ENCODE measurements at places on chromosomes 4 and X.

DNA sequence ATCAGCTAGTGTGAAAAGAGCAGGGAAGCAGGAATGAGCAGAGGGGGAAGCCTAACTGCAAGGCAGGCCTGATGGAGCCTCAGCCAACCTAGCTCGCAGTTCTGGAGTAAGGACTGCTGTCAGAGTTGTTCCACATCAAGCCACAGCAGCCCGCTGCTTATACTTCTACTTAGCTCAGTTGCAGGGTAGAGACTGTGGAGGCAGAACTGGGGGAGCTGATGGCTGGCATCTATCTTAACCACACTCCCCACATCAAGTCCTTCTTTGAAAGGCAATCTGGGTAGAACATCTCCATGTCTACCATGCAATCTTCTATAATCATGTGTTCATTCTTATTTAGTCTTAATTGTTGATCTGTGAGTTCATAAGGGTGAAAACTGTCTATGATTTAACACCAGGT is 46.1 kb downstream of the DDX60 start:
- DNase-seq, result no peak

- DNase-seq, result no peak
These were observed 43.7 kb downstream of the SMAD1 start for GRCh38 chr4:145525291-145525740.

GRCh38 chr4:38787693-38788092 is 4.9 kb upstream of the TLR10 start:
- no peak for DNase-seq

GRCh38 chrX:77740376-77740905 is 45.6 kb downstream of the ATRX start:
- no peak for DNase-seq

DNA sequence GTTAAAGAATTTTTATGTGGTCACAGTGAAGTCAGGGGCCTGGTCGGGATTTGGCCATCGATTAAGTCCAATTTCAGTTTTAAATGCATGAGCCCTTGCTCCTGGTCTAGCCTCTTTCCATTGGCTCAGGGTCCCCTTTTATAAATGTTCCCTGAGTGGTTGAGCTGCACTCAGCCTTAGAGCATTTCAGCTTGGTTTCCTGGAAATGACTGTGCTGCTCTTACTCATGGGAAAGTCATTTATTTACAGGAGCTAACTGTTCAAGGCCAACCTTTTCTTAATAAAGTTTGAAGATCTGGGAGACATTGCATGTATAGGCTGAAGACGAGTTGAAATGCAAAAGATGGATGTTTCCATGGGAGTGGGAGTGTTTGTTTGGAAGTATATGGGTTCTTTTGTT is 98.8 kb upstream of the CLNK start:
- no peak for DNase-seq

- peak; percentile 27 for DNase-seq
These were observed 113.6 kb downstream of the CNKSR2 start for GRCh38 chrX:21487832-21488231.

DNA sequence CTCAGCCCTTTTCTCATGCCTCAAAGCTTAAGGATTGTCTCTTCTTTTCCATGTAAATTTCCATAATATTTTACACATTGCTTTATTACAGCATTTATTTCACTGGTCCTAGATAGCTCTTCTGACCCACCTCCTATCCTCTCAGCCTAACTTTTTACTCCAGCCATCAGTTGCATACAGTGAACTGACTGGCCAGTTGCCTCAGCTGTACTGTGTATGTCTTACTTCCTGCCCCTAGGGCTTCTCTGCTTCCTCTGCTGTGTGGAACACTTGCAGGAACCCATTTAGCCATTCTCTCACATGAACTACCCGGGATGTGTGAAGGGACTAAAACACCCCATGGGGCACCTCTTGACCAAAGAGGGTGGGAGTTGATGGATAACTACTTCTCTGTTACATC is 18.0 kb downstream of the C4orf33 start:
- DNase-seq, result no peak

- no peak for DNase-seq
These were observed 171.3 kb downstream of the SNCA start for GRCh38 chr4:89665662-89666061.

DNA sequence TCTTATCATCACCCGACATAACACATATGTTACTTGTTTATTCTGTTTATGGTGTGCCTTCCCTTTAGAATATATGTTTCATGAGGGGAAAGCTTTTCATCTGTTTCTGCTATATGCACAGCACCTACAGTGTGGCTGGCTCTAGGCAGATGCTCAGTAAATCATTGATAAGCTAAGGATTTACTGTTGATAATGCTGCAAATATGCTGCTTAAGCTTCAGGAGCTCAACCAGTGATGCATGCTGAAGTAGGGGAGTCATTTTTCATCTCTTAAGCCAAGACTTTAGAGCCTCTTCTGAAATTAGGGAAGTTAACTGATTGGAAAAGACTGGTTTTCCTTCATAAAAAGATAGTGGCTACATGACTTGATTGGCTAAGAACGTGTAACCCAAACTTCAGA is 16.4 kb downstream of the FAT4 start:
- DNase-seq, result no peak

DNA sequence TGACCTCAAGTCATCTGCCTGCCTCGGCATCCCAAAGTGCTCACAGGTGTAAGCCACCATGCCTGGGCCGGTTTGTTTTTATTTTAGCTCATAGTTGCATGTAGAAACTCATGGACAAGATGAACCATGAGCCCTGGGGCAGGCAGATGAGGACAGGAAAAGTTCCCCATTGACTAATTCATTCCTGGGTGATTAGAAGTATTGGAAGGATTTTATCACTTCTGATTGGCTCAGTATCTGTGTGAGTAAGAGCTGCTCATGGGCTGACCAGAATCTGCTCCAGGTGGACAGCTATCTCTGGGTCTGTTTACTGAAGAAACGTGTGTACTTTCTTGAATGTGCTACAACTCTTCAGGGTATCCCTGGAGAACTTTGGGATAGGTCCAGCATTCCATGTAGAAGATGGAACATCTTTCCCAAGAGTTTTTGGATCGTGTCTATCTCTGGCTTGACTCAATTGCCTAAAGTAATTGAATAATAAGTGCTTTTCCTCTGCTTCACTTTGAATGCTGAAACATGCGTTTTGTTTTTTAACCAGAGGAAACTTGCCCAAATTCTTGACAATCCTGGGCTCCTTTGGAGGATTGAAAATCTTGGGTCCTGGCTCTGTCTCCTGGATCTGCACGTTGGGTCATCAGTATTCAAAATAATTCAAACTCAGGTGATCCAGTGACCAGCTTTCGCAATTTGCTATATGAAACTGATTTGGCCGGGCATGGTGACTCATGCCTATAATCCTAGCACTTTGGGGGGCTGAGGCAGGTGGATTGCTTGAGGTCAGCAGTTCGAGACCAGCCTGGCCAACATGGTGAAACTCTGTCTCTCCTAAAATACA is 88.6 kb upstream of the DHRSX start:
- no peak for DNase-seq

DNA sequence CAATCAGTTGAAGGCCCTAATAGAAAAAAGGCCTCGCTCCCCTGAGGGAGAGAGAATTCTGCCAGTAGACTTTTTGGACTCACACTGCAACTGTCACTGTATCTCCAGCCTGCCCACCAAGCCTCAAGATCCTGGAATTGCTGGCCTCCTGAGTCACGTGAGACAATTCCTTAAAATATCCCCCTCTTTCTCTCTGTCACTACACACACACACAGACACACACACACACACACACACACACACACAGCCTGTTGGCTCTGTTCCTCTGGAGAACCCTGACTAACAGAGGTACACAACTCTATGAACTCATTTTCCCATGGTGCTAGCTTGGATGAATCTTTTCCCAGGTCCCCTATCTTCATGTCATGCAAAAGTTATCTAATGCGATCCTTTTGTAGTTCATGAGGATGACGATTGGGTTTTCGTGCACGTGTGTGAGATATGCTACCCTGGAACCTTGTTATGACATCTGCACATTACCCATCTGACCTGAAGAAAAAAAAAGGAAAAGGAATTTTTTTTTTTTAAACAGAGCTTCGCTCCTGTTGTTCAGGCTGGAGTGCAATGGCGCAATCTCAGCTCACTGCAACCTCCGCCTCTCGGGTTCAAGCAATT is 13.7 kb downstream of the CLRN2 start:
- no peak for DNase-seq

DNA sequence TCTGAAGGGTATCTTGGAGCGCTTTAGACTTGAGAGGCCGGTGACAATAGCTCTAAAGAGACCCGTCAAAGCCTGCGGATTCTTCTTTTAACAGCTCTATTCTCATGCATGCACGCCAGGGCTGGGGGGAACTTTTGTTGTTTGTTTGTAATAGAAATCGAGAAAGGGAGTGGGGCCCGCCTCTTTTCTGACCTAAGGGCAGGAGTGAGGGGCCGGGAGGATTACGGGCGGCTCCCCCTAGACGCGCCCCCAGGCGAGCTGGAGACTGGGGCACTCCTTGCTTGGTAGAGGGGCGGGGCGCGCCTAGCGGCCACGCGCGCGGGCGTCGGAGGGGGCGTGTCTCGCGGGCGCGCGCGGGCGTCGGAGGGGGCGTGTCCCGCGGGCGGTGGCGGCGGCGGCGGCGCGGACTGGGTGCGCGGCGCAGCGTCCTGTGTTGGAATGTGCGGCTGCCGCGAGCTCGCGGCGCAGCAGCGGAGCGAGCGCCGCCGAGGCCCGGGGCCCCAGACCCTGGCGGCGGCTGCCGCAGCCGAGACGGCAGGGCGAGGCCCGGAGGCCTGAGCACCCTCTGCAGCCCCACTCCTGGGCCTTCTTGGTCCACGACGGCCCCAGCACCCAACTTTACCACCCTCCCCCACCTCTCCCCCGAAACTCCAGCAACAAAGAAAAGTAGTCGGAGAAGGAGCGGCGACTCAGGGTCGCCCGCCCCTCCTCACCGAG is at the start of gene REST:
Gene REST, plus strand, starts transcription at position 412 of the 717 bp plus-strand sequence. CDS start 2,739 bp downstream, outside the sequence.
- DNase-seq, result no peak

DNA sequence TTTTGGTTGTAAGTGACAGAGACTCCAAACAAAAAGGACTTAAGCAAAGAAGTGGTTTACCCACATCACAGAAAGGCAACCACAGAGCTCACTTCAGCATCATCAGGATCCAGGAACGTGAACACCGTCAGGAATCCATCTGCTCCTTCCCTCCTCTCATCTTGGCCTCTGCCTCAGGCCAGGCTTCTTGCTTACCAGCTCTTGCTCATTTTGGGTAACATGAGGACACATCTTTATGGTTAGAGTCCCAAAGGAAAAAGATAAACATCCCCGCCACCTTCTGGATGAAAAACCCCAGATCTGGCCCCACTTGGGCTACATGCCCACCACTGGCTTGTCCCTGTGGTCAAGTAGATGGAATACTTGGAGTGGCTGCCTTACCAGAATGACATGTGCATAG is 176.8 kb upstream of the RPL34 start:
- DNase-seq, result no peak

DNA sequence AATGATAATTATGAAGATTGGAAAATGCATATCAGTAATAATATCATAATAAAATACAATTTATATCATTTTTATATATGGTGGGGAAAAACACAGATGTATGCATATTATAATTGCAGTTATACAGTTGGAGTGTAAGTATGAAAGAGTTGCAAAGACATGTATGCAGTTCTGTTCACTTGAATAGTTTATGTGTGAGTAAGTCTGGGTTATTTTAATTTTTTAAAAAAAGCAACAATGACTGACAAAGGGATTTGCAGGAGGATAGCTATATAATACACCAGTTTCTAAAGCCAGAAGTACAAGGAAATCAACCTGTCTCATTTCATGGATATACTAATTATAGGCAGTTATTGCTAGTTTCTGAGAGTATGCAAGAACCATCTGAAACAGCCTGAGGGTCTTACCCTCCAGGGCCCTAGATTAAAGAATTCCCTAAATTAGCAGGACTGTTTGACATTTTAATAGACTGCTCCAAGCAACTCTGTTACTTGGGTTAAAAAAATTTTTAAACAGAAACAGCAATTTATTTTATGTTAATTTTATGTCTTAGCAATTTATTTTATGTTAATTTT is 40.2 kb downstream of the FAM114A1 start:
- DNase-seq, result no peak

DNA sequence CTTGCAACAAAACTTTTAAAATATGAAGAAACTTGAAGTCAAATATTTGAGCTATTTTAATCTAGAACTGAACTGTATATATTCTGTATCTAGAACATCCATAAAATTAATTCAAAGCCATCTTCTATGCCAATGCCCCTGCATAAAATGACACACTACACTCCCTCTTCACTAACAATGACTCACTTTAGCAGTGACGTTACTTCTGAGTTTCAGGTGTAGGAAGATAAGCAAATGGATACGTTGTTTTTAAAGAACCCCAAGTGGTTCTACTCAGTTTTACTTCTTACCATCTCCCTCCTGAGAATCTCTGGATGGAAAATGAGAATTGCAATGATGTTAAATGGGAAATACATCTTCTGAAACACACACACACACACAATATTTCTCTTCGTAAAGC is 45.2 kb downstream of the CXXC4 start:
- DNase-seq, result no peak

GRCh38 chr4:142452161-142452855 is 393.8 kb downstream of the INPP4B start:
- no peak for DNase-seq

DNA sequence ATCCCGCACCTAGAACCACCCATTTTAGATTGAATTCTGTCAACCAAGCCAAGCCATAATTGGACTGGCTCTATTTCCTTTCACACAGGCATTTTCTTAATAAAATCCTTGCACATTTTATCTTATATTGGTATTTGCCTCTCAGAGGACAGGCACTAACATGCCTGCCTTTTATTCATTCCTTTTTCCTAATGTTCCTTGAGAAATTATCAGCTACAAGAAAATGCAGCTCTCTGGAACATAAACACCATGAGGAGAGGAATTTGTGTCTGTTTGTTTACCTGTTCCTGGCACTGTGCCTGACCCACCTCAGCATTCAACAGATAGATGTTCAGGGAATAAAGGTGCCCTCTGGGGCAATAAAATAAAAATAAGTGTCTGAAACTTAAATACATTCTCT is 116.2 kb downstream of the PDHA2 start:
- DNase-seq, result no peak

DNA sequence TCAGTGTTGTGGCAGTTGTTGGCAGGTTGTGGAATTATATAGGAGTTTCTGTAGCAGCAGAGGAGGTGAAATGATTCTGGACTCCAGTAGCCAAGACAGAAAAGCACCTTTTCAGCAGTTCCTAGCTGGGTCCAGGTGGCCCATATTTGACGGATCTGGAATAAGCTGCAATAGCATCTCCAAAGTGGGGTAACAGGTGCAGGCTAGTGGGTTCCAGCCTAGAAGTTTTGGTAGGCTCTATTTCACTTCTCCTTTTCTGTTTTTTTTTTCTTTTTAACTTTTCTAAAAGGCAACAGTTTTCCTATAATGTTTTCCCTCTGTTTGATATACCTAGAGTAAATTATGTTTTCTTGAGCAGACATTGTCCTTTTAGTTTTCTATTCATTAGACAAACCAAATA is 392.5 kb downstream of the C4orf33 start:
- DNase-seq, result no peak

GRCh38 chr4:108255203-108255747 is 86.5 kb upstream of the LEF1 start:
- DNase-seq, result no peak

- DNase-seq, result no peak
These were observed 7.0 kb downstream of the FHIP1A start for GRCh38 chr4:151415978-151416377.

- DNase-seq, result no peak
These were observed 17.7 kb downstream of the SEL1L3 start for GRCh38 chr4:25844961-25845712.
